Kidney epithelial cell (primary cell): ENCODE measurements at places on chromosomes 4 and X.

DNA sequence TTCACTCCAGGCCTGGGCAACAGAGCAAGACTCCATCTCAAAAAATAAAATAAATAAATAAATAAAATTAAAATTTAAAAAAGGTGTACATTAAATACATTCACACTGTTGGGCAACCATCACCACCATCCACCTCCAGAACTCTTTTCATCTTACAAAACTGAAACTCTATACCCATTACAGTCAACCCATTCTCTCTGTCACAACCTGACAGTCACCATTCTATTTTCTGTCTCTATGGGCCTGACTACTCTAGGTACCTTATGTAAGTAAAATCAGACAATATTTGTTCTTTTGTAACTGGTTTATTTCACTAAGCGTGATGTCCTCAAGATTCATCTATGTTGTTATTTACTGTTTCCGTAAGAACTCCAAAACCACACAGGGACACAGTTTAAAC is 59.6 kb downstream of the FRYL start:
- DNase-seq, result no peak

DNA sequence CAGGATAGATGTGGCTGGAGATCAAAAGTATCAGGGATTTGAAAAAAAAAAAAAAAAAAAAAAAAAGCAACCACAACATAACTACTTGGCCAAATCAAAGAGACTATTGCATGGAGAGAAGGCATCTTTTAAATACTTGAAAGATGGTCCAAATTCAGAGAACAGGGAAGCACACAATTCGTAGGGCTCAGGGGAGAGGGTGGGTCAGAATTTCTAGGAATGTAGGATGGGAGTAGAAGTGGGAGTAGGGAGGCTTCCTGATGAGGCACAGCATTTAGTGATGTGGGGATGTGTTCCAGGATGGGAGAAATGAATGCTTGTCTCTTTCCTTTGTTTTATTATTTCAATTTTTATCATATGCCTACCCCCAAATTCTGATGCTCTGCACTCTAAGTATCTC is 36.3 kb downstream of the RTL3 start:
- DNase-seq, result no peak

DNA sequence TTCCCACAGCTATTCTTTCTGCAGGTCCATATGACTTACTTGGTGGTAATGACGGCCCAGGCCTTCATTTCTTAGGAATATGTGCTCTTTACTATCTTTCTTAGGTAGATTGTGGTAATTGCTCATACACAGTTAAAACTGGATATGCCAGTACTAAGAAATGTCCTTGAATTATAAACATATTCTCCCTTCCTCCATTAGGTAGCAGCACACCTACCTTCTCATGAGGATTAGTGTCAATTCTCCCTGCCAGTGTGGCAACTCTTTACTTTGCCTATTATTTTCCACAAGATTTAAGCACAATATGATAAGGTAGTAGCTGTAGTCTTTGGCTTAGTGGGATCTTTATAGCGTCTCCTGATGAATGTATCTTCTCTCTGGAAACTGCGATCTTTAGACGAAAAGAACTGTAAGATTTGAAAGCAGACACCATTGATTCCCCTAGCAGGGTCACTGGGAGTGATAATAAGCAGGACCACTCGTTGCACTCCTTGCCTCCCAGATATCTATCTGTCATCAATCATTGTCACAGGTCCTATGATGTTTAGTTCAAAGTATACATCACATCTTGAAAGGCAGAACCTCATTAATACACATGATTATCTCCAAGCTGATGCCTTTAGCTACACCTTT is 1240.7 kb downstream of the C4orf33 start:
- no peak for DNase-seq

DNA sequence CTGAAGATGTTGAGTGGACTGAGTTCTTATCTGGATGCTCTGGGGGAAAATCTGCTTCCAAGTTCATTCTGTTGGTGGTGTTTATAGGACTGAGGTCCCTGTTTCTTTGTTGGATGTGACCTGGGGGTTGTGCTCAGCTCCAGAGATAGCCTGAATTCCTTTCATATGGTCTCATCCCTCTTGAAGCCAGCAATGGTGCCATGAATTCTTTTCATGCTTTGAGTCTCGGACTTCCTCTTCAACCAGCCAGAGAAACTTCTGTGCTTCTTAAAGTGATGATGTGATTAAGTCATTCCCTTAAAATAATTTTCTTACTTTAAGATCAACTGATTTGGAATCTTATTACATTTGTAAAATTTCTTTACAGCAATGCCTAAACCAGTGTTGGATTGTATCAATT is 233.8 kb upstream of the UGT8 start:
- peak; percentile 42 for DNase-seq

DNA sequence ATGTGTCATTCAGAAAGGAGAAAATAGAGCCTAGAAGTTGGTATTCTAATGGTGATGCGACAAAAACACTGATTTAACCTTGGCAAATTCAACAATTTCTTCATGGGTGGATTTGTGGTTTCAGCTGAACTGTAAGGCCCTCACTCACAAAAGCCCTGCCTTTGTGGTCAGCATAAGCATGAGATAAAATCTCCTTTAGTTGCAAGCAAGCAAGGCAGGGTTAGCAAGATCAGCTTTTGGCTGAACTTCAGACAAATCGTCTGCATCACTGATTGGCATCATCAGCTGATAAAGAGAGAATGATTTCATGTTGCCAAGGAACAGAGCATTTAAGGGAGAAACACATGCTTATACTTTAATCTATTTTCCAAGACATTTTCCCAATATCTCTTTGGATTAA is 2582.2 kb downstream of the PCDH7 start:
- DNase-seq, result peak; percentile 12

DNA sequence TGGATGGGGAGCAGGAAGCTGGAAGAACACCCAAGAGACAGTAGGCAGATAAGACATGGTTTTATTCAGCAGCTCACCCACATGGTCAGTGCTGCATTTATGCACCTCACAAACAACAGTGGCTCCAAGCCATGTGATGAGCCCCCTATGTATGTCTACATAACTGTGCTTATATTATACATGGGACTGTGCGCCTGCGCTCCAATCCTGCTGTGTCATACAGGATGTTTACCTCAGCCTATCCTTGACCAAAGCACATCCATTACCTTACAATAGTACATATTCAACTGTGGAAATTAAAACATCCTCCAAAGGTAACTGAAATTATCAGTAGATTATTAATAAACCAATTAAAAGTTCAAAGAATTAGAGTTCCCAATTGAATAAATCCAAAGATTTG is 44.1 kb upstream of the SGMS2 start:
- DNase-seq, result no peak

GRCh38 chr4:73650250-73650649 is 30.0 kb upstream of the RASSF6 start:
- DNase-seq, result no peak

GRCh38 chrX:150291014-150291413 is 72.1 kb upstream of the MAMLD1 start:
- no peak for DNase-seq
